ENCODE measurements at places on chromosomes 3 and 15.

DNA sequence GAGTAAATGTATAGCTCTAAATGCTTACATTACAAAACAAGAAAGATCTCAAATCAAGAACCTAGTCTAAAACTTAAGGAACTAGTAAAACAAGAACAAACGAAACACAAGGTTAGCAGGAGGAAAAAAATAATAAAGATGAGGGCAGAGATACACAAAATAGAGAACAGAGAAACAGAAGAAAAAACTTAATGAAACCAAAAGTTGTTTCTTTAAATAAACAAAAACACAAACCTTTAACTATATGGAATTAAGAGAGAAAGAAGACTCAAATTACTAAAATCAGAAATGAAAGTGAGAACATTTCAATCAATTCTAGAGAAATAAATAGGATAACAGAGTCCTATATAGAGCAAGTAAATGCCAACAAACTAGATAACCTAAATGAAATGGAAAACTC is 59.6 kb downstream of the DLG1 start:
- DNase-seq: no peak

DNA sequence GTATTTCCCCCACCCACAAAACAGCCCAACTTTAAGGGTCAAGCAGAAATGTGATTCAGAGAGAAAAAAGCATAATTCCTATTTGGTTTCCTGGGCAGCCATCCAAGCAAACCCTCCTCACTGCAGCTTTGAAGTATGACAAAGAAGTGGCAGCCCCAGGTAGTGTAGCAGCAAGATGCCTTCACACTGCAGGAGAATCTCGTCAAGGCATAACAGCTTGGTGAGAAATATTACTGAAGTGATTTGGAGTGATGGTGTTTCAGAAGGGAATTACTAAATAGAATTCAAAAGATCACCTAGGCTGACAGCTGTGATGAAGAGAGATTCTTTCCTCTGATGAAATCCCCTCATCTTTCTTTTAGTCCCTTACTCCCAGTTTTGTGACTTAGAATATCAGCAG is 173.9 kb downstream of the PYDC2 start:
- DNase-seq: no peak

DNA sequence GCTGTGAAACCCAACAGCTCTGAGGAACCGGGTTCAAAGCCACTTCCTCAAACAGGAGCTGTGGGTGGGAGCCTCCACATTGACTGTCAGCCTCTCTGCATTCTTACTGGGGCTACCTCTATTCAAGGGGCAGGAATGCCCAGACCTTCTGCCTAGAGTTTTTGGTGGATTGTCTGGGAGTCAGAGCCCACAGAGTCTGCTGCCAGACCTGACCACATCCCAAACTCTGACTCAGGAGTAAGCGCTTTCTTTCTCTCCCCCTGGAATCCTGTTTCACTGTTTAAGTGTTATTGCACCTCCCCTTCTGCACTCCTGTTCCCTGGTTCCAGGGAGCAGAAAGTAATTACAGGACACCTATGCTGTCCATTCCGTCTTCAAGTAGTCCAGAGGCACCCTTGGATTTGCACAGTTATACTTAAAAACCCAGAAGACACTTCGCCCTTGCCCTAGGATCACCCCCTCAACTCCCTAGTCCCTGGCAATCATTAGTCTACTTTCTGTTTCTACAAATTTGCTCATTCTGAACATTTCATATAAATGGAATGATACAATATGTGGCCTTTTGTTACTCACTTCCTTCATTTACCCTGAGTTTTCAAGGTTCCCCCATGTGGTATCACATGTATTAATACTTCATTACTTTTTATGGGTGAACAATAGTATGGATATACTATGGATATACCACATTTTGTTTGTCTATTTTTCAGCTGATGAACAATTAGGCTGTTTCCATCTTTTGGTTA is 37.9 kb upstream of the TJP1 start:
- DNase-seq: no peak

GRCh38 chr3:153974614-153975013 is 146.6 kb upstream of the ARHGEF26 start:
- no peak for DNase-seq

- no peak for DNase-seq
Measured at GRCh38 chr3:116896116-116896515, 186.5 kb downstream of the TUSC7 start.

GRCh38 chr3:16474216-16474615 is 39.3 kb downstream of the RFTN1 start:
- no peak for DNase-seq

DNA sequence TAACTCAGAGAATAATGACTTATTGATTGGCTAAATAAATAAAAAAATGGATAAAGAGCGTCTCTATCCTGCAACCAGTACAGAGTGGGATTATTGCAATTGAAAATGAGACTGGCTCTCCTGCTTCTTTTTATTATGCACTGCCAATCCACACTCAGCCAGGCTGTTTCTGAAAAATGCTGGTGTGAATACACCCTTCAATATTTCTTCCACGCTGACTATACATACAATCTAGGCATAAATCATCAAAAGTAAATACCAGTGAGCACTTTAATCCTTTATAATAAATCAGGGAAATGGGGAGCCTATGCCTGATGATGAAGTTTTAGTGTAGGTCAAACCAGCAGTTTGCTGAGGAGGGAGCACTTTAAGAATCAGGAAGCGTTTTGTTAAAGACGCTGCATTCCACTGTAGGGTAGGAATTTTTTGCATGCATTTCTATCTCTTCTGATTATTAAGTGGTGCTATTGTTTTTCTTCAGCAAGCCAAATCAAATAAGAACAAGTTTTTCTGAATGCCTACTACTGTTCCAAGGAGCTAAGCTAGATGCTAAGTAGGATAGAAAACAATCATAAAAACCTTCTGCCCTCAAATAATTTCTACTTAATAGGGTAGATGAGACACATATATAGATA is 781.5 kb downstream of the TBL1XR1 start:
- DNase-seq: no peak

GRCh38 chr3:115146032-115146417 is 1.1 kb downstream of the ZBTB20 start:
- peak; percentile 31 for DNase-seq

DNA sequence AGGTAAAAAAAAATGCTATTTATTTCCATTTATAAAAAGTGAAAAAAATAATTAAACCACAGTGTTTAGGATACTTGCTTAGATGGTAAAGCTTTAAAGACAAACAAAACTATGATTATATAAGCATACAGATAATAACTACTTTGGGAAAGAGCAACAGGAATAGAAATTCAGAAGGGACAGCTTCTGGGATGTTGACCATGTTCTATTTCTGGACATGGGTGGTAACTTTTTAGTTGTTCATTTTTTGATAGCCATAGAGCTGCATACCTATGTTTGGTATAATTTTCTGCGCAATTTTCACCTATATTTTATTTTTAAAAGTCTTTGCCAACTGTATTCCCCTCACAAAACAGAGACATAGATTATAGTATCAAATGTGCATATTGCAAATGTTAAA is 572.0 kb upstream of the NR2F2 start:
- DNase-seq: no peak

DNA sequence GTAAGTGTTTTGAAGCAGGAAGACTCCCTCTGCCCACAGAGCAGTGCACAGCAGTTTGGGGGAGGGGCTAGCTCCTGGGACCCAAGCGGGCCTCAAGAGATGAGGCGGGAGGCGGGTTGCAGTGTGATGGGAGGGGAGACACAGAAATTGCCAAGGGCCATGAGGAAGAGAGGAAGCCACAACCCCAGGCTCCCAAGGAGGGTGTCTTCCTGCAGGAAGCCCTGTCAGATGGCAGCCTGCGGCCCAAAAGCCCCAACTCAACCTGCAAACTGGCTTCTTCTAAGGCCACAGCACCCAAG is 7.3 kb upstream of the ISLR2 start:
- DNase-seq: no peak

DNA sequence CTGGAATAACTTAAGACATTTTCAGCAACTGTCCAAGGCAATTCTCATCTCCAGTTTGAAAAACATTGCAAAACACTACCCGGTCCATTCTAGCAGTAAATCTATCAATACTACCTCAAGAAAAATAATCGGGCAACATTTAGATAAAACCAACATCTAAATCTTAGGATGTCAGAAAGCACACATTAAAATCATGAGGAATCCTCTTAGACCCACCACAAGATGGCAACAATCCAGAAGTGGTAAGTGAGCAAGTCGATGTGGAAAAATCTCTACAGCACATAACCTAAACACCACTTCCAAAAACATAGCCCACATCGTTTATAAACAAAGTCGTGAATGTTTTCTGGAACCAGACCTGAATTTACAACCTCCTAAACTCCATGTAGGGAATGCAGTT is 5.7 kb downstream of the PLCH1 start:
- no peak for DNase-seq

DNA sequence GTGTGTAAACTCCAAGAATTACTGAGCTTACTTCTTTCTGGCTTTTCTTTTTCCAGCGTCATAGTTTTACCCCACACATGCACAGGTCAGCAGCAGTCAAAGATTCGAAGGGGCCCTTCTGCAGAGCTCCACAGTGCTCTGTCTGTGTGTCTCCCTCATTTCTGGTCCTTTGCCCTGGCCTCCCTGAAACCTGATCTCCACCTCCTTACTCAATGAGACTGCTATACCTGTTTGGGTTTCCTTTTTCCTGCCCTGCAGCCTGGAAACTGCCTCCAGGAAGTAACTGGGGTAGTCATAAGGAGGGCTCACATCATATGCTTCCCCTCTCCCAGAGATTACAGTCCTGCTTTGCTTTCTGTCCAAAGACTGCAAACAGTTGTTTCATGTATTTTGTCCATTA is 82.8 kb upstream of the TNIK start:
- no peak for DNase-seq

- DNase-seq: no peak
Measured at GRCh38 chr15:90020021-90020735, 19.1 kb downstream of the ZNF710 start.

Data from GM13977 (cell line).